Posterior vena cava (tissue), 2 donors: ENCODE measurements at places on chromosomes 6 and 20. TPM values are rescaled to one million over a fixed set of nuclear protein-coding genes. Genes with fewer than 3 reads are reported as not detected.

GRCh38 chr6:151443911-151444621 is 7.9 kb downstream of the RMND1 start:
- DNase-seq = no peak

The OR2H1 gene
- total RNA-seq = not detected

DNA sequence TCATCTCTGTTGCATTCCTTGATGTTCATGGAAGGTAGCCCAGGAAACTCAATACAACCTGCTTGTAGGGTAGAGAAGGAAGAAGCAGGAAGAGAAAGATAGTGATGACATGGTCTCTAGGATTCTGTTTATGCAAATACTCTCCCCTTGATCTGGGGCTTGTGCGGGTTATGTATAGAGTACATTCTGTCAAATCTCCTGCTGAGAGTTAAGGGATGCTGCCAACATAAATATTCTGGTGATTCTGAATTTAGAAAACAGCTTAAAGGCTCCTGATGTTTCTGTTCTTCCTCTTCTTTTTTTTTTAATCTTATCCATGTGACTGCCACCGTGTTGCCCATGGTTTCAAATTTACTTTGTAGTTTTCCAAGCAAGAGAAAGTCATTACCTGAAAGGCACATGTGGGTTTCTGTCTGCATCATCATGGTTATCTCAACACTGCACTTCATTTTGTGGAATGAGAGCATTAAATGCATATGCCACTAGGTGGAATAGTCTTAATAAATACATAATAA is 150.6 kb downstream of the RPS12 start:
- DNase-seq = no peak

The TINAG gene
- total RNA-seq = not detected

GRCh38 chr20:51833326-51833725 is 31.0 kb upstream of the SALL4 start:
- no peak for DNase-seq

GRCh38 chr6:104531646-104532045 is 328.1 kb downstream of the HACE1 start:
- no peak for DNase-seq

DNA sequence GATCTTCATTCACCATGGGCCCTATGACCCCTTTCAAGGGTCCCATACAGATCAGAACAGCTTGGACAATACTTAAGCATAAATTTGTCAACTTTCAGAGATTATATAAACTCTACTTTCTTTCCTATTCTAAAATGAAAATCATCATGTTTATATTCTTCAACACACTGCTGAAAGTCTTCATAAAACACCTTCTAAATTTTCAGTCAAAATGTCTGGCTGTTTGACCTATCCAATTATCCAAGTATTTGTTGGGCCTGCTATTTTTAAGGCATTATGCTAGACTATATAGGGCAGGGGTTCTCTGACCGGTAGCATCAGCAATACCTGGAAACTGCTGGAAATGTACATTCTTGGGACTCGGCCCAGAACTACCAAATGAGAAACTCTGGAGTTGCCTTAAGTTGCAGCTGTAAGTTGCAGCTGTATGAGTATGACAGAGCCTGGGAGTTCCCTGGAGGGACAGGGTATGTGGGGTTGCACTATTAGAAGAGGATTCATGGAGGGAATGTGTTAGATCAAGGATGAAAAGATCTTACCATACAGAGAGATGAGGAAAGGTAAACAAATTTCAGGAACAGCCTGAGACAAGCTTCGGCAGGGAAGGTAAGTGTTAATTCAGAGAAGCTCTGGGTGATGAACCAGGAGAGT is 293.0 kb downstream of the ADGB start:
- DNase-seq = no peak

- no peak for DNase-seq
These were observed 121.1 kb downstream of the CENPW start for GRCh38 chr6:126461045-126461444.

The RAMACL gene
- 1.7 TPM for total RNA-seq

DNA sequence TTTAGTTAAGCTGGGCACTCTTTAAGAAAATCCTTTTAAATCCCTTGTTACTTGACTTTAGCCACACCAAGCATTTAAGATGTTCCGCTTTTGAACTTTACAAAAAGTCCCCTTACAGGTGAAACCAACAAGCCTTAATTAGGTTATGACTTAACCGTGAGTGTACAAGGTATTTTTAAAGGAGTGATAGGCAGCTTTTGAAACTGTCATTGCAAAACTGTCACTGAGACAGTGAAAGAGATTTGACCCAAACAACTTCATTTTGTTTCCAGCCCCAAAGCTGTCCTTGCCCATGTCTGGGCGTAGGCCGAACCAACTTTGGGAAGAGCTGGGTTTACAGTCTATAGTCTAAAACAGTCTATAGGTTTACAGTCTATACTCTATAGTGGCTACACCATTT is 305.4 kb downstream of the FARS2 start:
- DNase-seq = no peak

The NQO2 gene
- 27.7 TPM for total RNA-seq

The CALHM6 gene
- 2.4 TPM for total RNA-seq

DNA sequence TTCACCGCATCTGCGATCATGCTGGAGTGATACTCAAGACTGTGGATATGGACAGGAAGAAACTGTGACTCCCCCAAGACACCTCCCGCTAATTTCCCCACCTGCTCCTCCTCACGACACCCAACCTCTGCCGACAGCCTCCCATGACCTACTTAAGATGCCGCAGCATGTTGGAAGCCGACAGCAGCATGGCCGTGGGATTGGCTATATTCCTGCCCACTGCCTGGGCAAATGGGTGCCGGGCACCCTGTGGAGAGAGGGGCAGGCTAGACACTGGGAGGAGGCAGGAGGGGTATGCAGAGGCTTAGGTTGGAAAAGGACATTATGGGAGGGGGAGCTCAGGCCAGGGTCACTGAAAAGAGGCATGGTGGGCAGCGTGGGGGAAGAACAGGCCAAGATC is 4.5 kb downstream of the IDH3B start:
- no peak for DNase-seq

The TULP1 gene
- total RNA-seq = not detected

GRCh38 chr6:54525731-54526130 is 217.5 kb downstream of the TINAG start:
- DNase-seq = no peak

DNA sequence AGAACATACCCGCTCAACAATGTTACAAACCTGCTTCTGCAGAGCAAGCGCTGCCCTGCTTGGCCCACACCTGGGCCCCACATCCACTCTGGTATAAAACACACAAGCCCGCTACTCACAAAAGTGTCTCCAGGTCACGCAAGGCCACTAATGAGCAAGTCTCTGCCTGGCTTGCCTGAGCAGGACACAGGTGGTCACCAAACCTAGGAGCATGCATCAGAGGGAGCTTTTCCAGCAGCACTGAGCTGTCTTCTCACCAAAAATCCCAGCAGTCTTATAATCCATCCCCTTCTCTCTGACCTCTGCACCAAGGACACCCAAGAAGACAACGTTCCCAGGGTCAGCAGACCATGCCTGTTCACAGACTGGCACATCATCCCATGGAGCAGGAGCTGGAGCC is 100.8 kb downstream of the DLL1 start:
- DNase-seq = no peak

GRCh38 chr6:29479560-29479959 is 8.2 kb downstream of the MAS1L start:
- no peak for DNase-seq

DNA sequence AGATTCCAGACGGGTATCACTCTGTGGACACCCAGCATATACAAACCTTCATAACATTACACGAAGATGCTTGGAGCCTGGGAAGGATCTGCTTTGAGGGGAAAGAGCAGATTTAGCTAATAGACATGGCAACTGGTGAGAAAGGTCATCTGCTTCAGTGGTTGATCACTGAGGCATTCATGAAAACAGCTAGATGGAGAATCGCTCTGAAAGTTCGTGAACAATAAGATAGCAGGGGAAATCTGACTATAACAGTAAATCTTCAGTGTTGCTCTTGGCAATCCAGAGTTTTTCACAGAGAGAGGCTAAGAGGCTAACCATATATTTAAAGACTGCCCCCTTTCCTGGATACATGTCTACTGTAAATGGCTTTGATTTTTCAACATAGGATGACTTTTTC is 245.3 kb downstream of the FARS2 start:
- no peak for DNase-seq

DNA sequence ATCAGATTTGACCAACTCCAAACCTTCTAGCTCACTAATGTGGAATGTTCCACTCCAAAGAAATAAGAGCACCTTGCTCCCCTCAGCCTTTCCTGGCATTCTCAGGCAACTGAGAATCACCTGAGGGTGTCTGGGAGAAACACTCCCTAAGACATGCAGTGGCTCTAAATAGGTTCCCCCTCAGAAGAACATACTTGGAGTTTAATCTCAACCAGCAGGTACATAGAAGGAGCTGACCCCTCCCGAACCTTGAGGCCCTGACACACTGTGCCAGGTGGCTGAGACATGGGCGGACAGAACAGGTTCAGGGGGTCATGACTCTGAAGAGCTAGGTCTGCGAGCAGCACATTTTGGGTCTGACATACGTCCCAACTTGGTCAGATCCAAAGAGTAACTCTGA is 107.6 kb upstream of the MAP3K4 start:
- no peak for DNase-seq

GRCh38 chr6:42970871-42971612 is 7.9 kb downstream of the PEX6 start:
- DNase-seq = no peak

DNA sequence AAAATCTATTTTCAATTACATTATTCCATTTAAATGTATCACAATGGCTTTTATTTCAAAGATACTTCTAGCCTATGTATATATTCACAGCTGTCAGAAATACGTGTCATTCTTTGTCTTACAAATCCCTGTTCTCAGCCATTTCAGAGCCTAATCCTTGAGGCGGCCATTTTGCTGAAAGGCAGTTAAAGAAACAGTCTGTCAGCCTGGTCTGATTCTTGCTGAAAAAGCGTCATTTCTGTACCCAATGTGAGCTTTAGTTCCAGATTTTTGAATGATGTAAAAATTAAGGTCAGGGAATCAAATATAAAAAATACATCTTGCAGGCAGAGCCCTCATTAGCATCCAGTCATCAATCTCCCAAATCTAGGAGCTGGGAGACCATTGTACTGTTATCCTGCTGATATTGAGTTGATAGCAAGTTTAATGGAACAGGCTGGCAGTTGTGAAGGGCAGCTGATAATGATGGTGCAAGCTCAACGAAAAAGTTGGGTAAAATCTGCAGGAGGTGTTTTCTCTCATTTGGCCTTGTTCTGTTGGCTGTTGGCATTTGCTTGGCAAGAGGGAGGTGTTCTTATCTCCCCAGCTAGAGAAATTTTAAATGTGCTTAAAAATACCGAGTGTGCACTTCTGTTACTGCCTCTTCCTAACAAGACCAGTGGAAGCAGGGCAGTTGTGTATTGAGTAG is 314.8 kb downstream of the SOX4 start:
- DNase-seq = no peak

The KCNK15 gene
- 4.5 TPM for total RNA-seq

DNA sequence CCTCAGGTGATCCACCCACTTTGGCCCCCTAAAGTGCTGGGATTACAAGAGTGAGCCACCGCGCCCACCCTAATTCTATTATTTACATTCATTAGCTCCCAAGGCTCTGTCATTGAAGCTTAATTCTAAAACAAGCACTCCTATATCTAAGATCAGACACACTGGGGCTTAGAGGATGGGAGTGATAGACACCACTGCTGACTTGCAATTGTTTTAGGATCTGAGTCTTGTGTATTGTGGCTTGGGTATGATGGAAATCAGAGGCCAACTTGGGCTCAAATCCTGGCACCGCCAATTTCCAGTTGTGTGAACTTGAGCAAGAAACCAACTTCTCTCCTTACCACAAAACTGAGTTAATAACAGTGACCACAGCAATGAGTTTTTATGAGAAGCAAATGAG is 34.7 kb downstream of the MTRES1 start:
- peak; percentile 17 for DNase-seq

GRCh38 chr6:6665555-6666243 is 77.2 kb downstream of the LY86 start:
- peak; percentile 47 for DNase-seq
